ENCODE measurements at places on chromosomes 16 and 17. TPM values are rescaled to one million over a fixed set of nuclear protein-coding genes. Genes with fewer than 3 reads are reported as not detected.

NUPR1 gene
- total RNA-seq = 12.4 TPM

WWOX gene
- total RNA-seq = 14.8 TPM

PLEKHG4 gene
- total RNA-seq = 1.1 TPM

TPSB2 gene
- total RNA-seq = 1.2 TPM

TAF15 gene
- total RNA-seq = 31.7 TPM

GLYR1 gene
- total RNA-seq = 37.4 TPM

SPATA32 gene
- not detected for total RNA-seq

CACNA1H gene
- total RNA-seq = 9.4 TPM

GRCh38 chr17:1002412-1002753 is 5.5 kb downstream of the TIMM22 start:
- no peak for DNase-seq

DNA sequence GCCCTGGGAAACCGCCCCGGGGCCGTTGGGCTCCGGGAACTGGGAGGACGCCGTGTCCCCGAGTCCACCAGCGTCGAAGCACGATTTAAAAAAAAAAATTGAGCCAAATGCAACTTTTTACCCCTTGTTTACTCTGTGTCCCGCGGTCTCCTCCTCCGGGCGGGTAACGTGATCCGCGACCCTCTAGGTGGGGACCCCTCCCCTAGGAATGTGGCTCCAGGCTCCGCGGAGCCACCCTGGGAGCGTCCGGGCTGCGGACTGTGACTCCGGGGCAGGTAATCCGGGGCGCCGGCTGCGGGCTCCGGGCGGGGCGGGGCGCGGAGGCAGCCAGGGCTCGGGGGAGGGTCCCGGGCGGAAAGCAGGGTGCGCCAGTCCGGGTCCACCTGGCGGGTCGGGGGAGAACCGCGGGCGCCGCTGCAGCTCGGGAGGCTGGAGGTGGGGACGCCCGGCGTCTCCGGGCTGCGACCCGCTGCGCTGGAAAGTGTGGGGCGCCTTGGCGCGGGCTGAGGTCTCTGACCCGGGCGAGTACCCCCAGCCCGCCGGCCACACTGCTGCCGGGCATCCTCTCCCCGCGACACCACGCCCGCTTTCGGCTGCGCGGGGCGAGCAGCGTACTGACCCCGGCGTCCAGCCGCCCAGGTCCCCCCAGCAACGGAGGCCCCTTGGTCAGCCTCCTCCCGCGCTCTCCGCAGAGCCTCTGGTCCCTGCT is 852 bp upstream of the HELZ start:
- DNase-seq = no peak

- DNase-seq = no peak
Observed at GRCh38 chr16:64250866-64251265, 871.0 kb downstream of the CDH11 start.

DNA sequence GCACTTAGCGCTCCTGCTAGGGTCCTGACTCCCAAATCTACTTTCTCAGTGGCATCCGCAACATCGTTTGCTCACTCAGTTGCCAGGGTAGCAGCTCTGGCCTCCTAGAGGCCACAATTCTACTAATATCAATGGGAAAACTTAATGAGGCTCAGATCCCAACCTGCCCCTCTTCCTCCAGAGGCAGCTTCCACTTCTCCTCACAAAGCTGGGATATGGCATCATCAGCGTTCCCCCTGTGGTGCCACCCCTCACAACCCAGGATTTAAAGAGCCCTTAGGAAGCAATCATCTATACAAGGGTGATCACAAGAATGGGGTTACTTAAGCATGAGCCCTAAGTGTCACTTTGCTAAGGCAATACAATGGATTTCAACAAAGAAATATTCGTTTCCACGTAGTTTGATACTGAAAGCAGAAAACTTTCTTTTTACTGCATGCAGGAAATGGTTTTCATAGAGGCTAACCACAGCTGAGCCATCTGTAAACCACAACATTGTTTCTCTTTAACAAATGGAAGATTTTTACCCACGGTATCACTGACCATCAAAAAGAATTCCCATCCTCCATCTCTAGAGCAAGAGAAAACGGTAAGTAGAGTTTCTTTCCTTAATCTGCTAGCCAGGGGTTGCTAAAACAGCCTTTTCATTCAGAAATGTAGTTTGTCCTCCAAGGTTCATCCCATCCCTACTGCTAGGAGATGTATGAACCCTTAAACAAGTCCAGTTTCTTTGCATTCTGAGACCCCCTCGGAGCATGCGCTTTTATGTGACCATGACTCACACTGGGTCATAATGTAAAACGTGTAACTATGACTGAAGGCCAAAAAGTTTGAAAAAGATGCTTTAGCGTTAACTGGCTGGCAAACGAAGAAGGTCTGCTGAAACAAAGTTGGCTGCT is 68.3 kb upstream of the BCAR1 start:
- no peak for DNase-seq

DNA sequence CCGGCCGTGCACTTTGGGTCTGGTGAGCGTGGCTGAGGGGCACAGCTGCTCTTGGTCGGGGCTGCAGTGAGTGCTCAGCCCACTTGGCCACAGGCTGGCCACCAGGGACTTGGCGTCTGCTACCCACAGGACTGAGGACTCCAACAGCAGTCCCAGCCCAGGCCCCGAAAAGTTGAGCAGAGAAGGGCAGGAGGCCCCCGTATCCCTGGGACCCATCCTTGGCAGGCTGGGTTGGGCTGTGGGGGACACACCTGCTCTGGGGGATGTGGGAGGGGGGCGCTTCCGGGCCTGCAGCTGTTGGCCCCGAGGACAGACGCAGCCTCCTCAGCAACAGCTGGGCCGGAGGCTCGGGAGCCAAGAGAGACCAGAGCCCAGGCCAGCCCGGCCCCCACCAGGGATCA is 19.4 kb upstream of the SSTR5 start:
- DNase-seq = no peak

DNA sequence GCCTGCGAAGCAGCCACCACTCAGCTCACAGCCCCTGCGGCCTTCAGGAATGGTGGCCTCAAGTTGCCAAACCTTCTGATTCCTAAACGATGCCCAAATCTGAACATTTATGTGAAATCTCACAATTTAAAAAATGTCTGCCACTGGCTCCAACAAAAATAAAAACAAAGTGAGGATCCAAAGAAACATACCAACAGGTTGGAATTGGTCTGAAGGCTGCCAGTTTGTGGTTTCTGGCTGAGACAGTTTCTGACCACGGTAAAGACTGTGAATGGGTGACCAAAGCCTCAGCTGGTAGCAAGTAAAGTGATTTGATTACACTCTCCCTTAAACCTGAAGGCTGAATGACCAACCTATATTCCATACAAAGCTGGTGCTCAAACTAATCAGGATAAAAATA is 24.9 kb downstream of the LITAFD start:
- DNase-seq = no peak

DNA sequence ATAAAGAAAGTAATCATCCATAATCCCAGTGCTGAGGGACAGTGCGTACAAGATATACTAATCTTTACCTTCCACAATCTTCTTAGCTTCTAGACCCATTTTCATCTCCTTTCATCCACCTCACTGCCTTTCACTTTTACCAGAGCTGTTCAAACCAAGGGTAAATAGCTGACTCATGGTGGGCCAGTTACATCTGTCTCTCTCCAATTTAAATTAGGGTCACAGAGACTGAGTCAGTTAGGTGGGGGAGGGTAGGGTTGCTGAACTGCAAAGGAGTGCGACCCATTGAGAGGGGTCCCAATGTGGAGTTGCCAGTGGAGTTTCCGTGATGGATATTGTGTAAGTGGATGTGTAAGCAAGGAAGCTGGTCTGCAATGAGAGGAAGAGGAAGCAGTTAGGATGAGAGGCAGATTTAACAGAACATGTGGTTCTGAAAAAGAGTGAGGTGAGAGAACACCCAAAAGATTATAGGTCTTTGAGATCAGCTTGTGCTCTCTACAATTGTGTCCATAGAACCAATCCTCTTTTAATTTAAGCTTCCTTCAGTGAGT is 83.5 kb downstream of the GP2 start:
- DNase-seq = no peak

DNA sequence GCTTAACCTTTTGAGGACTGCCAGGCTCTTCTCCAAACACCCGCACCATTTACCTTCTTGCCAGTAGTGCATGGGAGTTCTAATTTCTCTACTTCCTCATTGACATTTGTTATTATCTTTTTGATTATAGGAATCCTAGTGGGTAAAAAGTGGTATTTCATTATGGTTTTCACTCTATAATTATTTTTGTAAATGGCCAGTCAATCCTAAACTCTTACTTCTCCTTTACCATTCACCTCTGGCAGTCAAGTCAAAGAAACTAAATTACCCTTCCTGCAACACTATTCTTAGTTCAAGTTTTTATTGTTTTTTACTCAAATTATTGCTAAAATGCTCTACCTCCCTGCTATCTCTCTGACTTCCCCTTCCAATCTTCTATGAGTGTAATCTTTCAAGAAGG is 29.8 kb upstream of the ANKFY1 start:
- no peak for DNase-seq

GRCh38 chr16:4214215-4214621 is 27.7 kb downstream of the SRL start:
- DNase-seq = no peak

DNA sequence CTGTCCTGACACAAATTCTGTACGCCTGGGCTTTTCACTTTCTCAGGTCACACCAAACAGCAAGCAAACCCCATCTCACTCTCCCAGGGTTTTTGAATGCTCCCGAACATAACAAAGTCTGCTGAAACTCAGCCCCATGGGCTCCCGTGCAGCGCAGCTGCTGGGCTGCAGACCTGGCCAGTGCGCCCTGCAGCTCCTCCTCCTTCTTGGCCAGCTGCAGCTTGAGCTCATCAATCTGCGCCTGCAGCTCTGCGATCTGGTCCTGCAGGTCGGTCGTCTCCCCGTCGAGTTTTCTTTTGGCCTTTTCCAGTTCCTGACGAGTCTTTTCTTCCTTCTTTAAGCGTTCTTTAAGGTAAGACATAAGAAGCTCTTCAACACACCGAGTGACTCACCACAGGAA is 70.5 kb downstream of the NDEL1 start:
- no peak for DNase-seq

DNA sequence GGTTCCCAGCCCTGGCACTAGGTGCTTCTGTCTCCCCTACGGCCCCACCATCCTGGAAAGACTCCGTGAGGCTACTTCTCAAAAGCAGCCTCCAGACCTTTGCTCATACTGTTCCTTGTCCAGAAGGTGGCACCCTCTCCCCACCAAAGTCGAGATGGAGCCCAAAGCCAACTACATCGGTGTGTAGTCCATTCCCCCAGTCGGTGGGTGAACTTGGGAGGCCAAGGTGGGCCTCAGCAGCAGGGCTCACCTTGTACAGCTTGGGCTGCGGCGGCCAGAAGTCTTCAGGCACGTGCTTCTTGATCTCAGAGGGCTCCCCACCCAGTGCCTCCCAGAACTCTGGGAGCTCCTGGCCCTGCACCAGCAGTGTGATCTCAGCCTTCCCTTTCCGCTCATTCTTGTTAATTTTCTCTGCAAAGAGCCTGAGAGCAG is 10.2 kb downstream of the FLII start:
- peak; percentile 78 for DNase-seq

DNA sequence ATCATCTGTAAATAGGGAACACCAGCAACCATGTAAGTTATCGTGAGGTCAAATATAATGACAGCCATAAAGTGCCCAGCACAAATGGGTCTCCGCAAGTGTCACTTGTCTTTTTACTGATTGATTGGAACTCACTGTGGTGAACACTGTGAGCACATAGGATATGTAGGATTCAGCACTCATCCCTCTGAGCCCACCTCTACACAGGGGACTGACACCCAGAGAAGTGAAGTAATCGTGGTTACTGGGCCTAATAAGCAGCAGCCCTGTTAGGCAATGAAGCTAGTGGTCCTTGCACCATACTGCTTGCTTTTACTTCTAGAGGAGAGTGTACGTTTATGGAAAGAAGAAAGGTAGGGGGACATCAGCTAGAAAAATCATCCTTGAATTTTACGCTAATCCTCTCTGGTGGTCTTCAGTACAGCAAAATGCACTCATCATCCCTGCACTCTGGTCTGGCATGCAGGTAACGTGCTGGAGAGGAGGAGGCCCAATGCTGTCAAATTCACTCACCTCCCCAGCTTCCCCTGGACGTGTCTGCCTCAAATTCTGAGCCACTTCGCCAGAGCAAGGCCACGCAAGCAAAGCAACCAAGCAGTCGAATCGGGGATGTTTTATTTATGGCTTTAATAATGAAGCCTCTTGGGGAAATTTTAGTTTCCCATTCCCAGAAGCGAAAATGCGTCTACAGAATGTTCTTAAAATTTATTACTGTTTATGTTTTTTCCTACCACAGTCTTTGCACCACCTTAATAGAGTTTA is 74.7 kb downstream of the YPEL2 start:
- DNase-seq = no peak

DNA sequence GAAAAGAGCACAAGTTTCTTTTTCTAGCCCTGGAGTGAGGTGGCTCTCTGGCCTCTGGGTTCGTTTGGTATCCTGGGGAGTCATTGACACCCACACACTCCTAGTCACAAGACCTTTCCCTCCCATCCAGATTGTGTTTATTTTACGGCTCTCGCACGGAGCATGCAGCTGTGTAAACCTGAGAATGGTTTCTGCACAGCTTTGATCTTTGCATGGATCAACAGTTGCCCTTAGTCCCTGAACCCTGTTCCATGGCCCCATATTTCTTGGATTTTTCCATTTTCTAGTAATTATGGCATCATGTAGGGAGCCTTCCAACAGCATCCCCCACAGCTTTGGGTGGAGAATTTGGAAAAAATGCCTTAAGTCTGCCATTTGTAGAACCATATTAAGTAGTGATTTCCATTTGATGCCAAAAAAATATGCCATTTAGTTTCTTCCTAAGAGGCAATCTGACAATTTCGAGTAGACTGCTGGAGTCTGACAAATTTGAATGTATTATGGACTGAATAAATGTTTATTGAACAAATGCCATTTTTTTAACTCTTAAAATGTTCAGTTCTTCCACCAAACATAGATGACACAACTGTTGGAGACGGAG is 197.7 kb downstream of the WWOX start:
- DNase-seq = no peak

DNA sequence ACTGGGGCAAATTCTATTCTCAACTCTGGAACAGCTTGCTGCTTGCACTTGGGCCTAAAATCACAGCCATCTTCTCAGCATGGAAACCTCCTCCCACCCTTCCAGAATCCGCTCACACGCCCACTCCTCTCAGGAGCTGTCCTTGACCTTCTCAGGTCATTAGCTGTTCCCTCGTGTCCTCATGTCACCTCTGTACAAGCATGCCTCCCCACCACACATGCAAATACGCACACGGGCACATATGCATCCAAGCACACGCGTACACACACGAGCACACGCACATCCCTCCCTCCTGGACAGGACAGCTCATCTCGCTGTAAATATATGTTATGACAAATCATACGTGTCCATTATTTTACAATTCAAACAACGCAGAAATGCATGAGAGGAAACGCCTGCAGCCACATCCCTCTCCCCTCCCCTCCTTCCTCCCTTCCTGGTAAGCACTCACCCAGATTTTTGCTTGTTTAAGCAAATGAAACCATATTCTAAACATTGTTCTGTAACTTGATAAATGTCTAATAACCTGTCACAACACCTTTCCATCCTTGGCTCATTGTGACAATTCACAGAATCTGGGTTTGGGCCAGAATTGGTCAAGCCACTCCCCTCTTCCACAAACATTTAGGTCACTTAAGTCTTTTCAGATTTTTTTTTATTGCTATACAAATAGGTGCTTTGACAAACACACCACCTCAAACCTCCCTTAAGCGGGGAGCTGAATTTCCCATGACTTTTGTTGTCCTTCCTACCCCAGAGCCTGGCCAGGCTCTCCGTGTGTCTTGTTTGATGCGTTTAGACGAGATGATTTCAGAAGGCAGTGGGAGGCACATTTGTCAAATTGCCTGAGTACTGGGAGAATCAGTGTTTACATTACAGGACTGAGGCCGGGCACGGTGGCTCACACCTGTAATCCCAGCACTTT is 41.7 kb downstream of the DNAH17 start:
- no peak for DNase-seq

All from right atrium auricular region (tissue), 2 donors.